ENCODE measurements at places on chromosomes 4 and X.

GRCh38 chr4:151670843-151671242, 90.0 kb downstream of the GATB start:
- no peak for DNase-seq

DNA sequence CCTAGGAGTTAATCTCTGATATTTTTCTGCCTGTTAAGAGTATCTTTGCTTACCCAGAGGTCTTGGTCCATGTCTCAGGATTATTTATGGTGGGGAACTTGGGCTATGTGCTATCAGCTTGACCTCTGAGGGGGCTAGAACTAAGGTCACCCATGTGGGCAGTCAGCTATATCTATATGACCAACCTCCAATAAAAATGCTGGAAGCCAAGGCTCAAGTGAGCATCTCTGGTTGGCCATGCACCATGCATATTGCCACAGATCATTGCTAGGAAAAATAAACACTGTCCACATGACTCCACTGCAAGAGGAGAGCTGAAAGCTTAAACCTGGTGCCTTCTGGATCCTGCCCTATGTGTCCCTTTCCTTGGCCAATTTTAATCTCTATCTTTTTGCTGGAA, 196.5 kb upstream of the SLC7A11 start:
- DNase-seq = no peak

DNA sequence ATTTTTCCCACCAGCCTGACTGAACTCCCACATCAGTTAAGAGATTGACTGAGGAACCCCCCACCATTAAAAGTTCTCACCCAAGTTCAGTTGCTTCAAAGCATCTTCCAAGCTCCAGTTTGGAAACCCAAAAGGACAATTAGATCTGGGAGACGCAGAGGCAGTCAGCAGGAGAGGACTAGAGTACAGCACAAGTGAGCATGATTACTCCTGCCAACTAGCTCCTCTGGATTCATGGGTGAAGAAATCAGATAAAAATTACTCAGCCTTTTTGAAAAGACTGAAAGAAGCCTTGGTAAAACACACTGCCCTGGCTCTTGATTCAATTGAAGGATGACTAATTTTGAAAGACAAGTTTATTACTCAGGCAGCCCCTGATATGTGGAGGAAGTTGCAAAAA, 297.5 kb downstream of the ADAM29 start:
- DNase-seq = no peak

- DNase-seq = no peak
Observed at GRCh38 chr4:123453061-123453680, 56.6 kb downstream of the SPRY1 start.
